Panc1 (cell line): ENCODE measurements at places on chromosomes 16 and 17.

GRCh38 chr16:47734987-47735594 lies 274.0 kb downstream of the PHKB start:
- DNase-seq = no peak

DNA sequence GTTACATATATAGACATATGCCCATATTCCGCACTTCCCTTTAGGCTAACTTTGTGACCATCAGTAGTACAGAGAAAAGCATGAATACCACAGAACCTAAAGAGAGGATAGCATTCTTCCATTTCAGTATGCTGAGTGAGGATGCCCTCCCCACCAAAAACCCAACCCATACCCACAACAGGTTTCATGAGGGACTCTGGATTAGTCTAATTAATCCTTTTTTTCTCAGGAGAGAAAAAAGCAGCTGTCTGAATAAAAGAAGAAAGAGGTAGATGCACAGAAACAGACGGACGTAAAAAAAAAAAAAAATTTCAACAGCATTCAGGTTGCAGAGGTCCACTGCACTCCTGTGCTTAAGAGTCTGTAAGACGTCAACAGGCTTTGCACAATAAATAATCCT lies 6.7 kb downstream of the MMD start:
- DNase-seq = no peak

DNA sequence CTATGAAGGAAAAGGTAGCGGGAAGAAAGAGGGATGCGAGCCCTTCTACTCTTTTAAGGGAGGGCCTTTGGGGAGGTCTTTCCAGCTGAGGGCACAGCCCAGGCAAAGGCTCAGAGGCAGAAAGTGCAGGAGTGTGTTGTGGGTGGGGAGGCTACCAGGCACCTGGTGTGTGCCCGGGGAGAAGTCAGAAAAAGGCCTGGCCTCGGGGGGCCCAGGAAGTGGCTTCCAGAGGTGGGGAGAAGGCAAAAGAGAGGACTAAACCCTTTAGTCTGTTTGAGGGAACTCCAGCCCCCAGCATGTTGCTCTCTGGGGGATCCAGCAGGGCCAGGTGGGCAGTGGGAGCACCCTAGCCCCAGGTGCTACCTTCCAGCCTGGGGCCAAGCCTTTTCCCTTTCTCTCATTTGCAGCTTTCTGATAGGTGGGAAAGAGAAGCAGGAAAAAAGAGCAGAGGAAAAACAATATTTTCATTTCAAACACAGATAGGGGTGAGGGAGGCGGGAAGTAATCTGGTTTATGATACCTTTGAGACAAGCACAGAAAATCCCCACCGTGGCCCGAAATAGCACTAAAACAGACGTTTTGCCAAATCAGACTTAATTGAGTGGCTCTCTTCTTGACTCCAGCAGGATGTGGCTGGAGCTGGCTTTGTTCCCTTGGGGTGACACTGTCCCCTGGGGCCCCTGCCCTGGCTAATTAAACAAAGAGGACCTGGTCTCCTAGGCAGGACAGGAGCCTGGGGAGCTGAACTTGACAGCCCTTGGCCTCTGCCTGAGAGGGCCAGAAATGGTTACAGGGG lies 10.4 kb downstream of the RAI1 start:
- DNase-seq = no peak

GRCh38 chr17:48609759-48610281 lies 997 bp downstream of the HOXB7 start:
- no peak for DNase-seq

GRCh38 chr17:61131585-61131984 lies 268.1 kb upstream of the TBX2 start:
- DNase-seq = no peak

GRCh38 chr17:73119631-73120030 lies 27.1 kb upstream of the SLC39A11 start:
- DNase-seq = no peak

- DNase-seq = no peak
Measured at GRCh38 chr16:1731073-1731472, 25.1 kb downstream of the MAPK8IP3 start.

DNA sequence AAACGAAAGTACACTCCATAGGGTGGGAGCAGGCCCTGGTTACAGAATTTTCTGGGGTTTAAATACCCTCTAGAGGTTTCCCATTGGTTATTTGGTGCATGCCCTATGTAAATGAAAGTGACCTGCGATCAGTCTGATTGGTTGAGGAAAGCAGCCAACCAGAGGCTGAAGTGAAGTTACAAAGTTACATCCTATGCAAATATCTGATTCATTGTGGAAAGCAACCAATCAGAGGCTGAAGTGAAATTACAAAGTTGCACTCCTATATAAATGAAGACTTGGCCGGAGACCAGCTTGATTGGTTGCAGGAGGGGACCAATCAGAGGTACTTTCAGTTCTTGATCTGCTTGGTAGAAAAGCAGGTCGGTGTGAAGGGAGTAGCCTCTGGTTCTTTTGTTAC lies 24.4 kb downstream of the NAA60 start:
- DNase-seq = no peak
